Cardiac ventricle fibroblast (primary cell): ENCODE measurements at places on chromosomes 2 and 18. TPM values are rescaled to one million over a fixed set of nuclear protein-coding genes. Genes with fewer than 3 reads are reported as not detected.

Gene CHAC2
- 0.34 and 2.3 TPM in 2 replicates for total RNA-seq

Gene GTF2A1L
- total RNA-seq = 0.24 and 1.7 TPM in 2 replicates

Gene GCG
- total RNA-seq = not detected in 2 replicates

Gene C18orf54
- 1.9 and 2.2 TPM in 2 replicates for total RNA-seq

Gene TP53I3
- total RNA-seq = 25.2 and 26.0 TPM in 2 replicates
